ENCODE measurements at places on chromosomes 7 and 10.

DNA sequence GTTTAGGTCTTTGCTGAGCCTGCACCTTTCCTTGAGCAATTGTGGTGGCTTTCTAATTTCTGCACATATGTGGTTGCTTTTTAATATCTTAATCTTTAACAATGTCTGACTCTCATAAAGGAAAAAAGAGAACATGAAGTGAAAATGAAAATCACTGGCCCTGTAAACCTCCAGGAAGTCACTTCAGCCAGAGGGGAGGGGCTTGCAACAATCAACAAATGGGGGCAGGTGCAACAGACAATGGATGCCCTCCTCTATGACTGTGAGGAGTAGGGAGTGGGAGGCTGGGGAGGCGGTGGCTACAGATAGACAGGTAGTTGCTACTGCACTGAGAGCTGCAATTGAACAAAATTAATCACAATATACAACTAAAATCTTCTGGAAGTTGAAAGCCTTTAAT, 1377.4 kb downstream of the XPNPEP1 start:
- DNase-seq: no peak

DNA sequence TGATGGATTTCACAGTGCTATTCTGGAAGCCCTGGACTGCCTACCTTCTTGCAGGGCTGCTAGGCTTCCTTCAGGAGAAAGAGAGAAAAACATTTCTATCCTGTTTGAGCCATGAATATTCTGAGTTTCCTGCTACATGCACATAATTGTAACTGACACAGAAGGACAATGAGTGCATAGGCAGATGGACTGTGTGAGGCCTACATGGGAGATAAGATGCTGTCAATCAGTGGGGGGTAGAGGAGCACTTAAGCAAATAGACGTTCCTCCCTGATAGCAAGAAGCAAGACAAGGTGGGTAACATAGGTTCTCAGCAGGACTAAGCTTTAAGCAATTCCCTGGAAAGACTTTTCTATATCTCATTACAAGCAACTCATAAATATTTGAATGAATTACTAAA, 11.6 kb downstream of the ALDH18A1 start:
- DNase-seq: no peak

DNA sequence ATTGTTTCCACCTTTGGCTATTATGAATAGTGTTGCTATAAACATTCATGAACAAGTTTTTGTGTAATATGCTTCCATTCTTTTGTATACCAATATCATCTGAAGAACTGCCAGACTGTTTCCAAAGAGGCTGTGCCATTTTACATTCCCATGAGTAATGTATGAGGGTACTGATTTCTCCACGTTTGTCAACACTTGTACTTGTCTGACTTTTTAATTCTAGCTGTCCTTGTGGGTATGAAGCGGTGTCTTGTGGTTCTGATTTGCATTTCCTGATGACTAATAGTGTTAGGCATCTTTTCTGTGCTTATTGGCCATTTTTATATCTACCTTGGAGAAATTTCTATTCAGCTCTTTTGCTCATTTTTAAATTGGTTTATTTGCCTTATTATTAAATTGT, 52.8 kb downstream of the LSMEM1 start:
- no peak for DNase-seq

GRCh38 chr10:60309371-60309770, 80.3 kb downstream of the ANK3 start:
- DNase-seq: no peak

GRCh38 chr7:95059842-95060313, 152.5 kb downstream of the PPP1R9A start:
- DNase-seq: no peak

DNA sequence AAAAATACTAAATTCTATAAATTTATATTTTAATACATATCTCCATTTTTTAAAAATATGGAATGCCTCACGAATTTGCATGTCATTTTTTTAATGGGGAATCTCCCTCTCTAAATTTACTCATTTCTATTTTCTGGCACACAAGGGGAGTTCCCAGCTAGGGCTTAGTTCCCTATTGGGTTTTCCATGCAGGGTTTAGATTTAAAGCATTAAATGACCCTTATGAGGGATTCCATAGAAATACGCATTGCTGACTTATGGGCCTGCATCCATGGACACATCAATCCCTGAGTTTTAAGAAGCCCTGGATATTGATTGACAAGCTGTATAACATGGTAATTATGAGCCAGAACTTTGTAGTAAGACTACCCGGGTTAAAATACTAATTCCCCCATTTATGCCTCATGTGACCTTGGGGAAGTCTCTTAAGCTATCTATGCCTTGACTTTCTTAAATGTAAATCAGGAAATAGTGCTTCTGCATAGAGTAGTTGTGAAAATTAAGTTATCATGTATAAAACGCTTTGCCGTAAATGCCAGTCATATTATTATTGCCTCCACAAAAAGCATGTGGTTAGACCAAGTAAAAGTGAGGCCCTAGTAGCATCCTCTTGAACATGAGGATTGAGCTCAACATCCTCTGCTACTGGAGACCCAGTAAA, 78.8 kb upstream of the ANKRD1 start:
- no peak for DNase-seq

DNA sequence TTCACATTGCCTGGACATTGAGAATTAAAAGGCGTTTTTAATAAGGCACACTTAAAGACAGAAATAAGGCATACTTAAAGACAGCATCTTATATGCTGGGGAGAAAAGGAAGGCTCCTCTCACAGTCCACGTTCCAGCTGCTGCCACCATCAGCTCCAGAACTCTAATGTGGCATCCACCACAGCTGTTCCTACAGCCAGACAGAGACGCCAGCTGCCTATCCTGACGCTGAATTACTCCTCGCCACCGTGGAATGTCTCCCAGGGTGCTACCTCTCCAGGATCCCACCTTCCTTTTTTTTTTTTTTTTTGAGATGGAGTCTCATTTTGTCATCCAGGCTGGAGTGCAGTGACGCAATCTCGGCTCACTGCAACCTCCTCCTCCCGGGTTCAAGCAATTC, 30.8 kb downstream of the SLC37A3 start:
- no peak for DNase-seq

- no peak for DNase-seq
Measured at GRCh38 chr10:127234306-127234800, 38.0 kb upstream of the INSYN2A start.

DNA sequence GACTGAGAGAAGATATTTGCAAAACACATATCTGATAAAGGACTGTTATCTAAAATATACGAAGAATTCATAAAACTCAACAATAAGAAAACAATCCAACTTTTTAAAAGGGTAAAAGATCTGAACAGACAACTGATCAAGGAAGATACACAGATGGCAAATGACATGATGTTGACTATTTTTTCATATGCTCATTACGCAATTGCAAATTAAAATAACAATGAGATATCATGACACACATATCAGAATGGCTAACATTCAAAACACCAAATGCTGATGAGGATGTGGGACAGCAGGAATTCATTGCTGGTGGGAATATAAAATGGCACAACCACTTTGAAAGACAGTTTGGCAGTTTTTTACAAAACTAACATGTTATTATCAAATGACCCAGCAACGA, 8.9 kb downstream of the DENND11 start:
- no peak for DNase-seq

GRCh38 chr7:92546856-92547497, 18.4 kb downstream of the RBM48 start:
- DNase-seq: no peak

DNA sequence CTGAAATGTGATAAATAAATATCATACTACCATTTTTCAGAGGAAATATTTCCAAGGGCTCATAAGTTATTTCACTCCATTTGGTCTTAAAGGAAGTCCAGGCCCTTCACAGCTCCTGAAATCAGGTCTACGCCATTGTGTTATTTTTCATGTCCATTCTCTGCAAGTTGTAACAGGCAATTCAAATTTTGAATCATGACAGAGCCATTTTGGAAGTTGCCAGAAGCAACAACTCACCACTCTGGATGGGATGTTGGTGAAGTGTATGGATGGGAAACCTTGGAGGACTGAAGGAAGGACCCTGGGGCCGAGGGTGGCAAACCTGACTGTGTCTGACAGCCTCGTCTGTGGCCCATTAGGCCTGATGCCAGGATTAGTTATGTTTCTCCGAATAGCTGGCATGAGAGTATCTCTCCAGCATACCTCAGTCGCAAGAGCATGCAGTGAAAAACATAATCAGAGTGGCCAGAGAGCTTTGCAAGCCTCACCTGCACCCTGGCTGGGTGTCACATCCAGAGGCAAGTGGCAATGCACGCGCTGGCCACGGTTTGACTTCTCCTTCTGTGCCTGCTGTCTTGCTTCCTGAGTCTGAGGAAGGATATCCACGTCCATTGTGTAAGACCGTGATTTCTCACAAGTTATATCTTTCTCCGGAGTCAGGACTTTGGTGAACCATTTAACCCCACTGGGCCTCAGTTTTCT, 87.1 kb downstream of the NRP1 start:
- no peak for DNase-seq

DNA sequence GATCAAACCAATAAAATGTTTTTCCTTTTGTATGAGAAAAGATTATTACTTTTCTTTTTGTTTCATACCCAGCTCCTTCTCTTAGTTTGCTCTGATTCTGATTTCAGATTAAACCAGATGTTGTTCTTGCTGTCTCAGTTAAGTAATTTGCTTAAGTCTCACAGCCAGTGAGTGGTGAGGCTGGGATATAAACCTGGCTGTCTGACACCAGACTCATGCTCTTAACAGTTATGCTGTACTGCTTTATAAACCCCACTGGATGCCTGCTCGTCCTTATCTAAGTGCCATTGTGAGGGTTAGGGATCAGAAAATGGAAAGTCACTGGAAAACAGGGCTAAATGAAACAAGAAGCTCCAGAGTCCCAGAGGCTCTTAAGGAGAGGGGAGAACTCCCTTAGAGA, 24.3 kb downstream of the GARS1 start:
- DNase-seq: no peak

- DNase-seq: no peak
Measured at GRCh38 chr7:126690848-126691751, 561.6 kb downstream of the GRM8 start.

GRCh38 chr7:16849296-16850148, 32.3 kb downstream of the AGR3 start:
- DNase-seq: no peak

DNA sequence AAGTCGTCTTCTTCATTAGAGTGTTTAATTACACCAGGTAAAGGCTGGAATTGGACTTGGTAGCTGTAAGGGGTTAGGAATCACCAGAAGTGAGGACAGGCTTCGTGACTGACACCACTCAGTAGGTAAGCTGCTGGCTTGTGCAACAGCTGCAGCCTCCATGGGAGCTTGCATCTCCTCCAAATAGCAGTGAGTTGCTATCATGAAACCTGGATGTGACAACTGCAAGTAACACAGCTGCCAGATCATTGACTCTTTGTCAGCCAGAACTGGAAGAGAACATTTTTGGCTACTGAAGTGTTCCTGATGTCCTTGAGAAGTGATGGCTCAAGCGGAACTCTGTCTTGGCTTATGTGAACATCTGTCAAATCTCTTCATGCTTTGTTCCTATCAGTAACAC, 64.1 kb upstream of the MSRB2 start:
- no peak for DNase-seq

GRCh38 chr10:83816942-83817341, 322.4 kb upstream of the GHITM start:
- no peak for DNase-seq

DNA sequence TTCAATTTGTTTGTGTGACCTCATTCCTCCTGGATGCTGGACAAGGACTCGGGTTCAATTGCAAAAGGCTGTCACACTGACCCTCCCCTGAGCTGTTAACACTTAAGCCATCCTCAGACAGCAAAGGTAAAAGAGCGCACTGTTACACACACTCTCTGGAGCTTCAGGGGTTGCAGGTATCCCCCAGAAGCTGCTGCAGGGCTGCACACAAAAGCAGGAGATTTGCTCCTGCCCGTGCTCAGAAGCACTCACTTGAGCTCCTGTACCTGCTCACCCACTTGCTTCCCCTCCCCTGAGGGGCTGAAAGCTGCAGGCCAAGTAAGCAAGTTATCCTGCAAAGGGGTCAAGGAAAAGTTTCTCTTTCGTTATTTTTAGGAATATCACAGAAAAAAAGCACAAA, 886.2 kb upstream of the ZWINT start:
- DNase-seq: no peak

DNA sequence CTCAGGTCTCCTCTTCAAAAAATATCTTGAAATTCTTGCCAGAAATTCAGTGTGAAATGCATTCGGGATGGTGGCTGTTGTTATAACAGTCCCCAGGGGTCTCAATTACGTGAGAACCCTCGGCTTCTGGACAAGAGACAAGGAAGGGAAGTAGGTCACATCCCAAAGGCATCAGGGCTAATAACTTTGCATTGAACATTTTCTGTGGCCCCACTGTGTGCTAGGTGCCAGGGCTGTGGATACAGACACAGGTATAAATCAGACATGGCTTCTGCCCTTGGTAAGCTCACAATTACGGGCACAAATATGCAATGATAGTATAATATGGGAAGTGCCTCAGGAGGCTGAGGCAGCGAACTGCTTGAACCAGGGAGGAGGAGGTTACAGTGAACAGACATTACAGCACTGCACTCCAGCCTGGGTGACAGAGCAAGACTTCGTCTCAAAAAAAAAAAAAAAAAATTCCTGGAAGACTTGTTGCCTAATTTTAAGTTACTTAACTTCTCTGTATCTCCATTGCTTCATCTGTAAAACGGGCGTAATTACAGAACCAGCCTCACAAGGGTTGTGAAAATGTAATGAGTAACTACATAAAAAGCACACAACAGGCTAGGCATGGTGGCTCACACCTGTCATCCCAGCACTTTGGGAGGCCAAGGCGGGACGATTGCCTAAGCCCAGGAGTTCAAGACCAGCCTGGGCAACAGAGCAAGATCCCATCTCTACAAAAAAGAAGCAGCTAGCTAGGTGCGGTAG, 2.5 kb upstream of the RHBDD2 start:
- no peak for DNase-seq

GRCh38 chr7:64494912-64495461, 67.9 kb downstream of the ZNF680 start:
- no peak for DNase-seq

GRCh38 chr10:130337305-130337640, 201.1 kb downstream of the GLRX3 start:
- no peak for DNase-seq

DNA sequence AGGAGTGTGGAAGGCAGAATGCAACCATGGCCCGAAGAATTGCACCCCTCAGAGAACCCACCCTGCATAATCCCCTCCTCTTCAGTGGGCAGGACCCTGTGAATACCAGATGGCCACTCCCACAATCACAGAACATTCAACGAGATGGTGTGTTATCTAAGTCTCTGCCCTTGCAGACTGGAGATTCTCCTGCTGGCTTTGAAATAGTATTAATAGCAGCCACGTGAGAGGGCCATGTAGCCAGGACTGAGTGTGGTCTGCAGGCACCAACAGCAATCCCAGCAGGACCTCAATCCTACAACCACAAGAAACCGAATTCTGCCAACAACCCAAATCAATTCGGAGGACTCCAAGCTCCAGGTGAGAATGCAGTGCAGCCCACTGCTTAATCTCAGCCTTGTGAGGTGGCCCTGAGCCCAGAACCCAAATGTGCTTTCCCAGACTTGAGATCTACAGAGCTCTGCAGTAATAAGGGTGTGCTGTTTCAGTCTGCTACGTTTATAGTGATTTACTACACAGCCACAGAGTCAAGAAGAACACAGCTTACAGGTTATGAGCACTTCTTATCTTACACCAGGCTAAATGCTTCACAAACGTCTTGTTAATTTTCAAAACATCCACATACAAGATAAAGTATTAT, 72.1 kb downstream of the VOPP1 start:
- DNase-seq: no peak

- no peak for DNase-seq
Measured at GRCh38 chr10:129864601-129865126, 99.4 kb downstream of the EBF3 start.

GRCh38 chr7:24980534-24981170, 674 bp upstream of the OSBPL3 start:
- DNase-seq: no peak

GRCh38 chr7:123769371-123769770, 20.6 kb upstream of the WASL start:
- DNase-seq: no peak
